Mucosa of gallbladder (tissue), 1 donor: ENCODE measurements at places on chromosomes 7 and 10. TPM values are rescaled to one million over a fixed set of nuclear protein-coding genes. Genes with fewer than 3 reads are reported as not detected.
A peak's percentile ranks its signal among the peaks of the same experiment; 100 is the strongest.

Gene FAM25A
- total RNA-seq, result not detected

Gene NACAD
- total RNA-seq, result 4.9 TPM

Gene ASZ1
- not detected for total RNA-seq

Gene FGL2
- total RNA-seq, result 42.3 TPM

Gene KCNMA1
- 101 TPM for total RNA-seq

Gene TSPAN12
- 65.8 TPM for total RNA-seq

Gene COL26A1
- 0.29 TPM for total RNA-seq

Gene PNLIPRP2
- 1.2 TPM for total RNA-seq

Gene PRKG1
- 28.3 TPM for total RNA-seq

Gene LLCFC1
- total RNA-seq, result not detected

GRCh38 chr10:48336978-48337599, 30.6 kb downstream of the MAPK8 start:
- no peak for DNase-seq

DNA sequence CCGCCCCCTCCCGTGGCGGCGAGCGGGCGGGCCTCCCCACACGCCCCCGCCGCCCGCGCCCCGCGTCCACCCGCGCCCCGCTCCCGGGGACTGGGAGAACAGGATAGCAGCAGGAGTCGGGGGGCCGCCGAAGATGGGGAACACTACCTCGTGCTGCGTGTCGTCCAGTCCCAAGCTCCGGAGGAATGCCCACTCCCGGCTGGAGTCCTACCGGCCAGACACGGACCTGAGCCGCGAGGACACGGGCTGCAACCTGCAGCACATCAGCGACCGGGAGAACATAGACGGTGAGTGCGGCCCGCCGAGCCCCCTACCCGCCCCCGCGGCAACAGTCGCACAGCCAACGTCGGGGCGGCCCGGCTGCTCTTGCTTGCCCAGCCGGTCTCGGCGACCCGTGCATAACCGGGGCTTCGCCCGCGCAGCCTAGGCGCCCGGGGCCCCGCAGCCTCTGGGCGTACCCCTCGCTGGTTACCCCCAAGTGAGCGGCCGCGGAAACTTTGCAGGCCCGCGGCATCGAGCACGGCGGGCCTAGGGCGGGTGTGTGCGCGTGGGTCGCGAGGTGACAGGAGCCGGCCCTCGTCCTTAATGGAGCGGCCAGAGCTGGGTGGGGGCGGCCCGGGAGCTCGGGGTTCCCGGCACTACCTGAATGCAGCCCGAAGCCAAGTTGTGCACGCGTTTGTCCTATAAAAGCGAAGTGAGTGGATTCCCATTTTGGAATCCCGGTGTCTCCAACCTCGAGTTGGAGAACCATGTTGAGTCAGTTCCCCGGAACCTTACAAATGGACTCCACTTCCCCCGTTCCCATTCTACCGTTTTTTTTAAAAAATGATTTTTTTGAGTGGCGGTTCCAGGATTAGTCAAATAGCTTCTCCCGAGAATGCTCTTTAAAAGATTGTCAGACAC, 863 bp downstream of the CCNY start:
- DNase-seq, result peak; percentile 13

GRCh38 chr7:131302876-131303707, 24.6 kb upstream of the MKLN1 start:
- DNase-seq, result peak; percentile 38

DNA sequence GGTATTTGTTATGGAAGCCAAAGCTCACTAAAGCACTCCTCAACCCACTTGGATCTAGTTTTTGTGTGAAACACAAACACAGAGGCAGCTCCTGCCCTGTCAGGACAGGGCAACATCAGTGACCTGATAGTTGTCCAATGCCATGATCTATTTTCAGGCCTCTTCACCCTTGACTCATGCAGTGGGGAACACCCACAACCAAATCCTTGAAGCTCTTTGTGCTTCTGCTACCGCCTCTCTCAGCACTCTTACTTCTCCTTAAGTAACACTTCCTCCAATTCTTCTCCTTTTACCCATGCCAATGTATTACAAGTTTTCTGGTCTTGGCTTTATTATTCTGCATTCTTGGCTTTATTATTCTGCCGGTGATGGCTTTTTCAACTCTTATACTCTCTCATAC, 425.3 kb downstream of the INHBA start:
- no peak for DNase-seq

DNA sequence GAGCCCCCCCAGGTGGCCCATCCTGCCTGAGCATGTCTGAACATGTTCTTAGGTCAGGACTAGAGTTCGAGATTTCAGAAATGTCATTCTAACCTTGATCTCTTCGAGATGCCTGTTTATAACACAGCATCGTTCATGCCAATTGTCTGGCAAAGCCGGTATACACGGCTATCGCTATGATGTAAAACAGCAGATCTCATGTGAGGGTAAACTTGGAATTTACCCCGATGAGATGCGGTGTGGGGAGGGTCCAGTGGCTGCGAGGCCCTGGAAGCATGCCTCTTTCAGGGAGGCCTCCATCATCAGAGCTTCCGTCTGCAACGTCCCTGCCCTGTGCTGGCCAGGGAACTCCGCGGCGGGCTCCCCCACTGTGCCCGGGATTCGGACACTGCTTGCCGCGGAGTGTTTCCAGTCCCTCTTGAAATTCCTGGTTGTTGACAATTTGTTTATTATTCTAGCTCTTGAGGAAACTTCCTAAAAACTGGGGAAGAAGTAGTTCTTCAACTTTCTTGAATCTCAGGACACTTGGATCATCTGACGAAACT, 168.6 kb upstream of the RHEB start:
- no peak for DNase-seq

DNA sequence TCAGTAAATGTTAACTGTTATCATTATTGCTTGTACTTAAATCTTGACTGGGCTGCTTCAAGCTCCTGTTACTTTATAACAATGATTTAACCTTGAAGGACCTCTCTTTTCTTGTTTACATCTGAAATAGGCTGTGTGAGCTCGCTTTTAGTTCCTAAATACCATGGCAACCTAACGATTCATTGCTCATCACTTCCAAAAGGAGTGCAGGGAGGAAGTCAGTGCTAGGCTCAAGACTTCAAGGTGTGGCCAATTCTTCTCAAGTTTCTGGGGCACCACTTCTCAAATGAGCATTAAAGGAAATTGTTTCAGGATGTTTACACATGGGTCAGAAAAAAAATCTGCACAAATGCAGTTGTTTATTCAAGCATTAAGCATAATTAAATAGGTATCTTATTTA, 284.2 kb downstream of the MTERF1 start:
- no peak for DNase-seq

GRCh38 chr7:101185258-101185839, 5.3 kb upstream of the NAT16 start:
- no peak for DNase-seq

GRCh38 chr7:108086546-108086945, 43.6 kb downstream of the LAMB4 start:
- DNase-seq, result no peak

DNA sequence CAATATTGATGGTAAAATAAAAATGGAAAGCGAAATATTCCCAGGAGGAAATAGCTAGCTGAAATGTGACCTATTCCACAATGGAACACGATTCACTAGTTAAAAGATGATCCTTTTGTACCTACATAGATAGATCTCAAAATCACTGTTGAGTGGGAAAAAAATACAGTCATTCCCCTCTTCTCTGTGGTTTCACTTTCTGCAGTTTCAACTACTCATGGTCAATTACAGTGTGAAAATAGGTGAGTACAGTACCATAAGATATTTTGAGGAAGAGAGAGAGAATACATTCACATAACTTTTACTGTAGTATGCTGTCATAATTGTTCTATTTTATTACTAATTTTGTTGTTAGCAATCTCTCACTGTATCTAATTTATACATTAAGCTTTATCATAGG, 56.0 kb upstream of the COL13A1 start:
- DNase-seq, result no peak

DNA sequence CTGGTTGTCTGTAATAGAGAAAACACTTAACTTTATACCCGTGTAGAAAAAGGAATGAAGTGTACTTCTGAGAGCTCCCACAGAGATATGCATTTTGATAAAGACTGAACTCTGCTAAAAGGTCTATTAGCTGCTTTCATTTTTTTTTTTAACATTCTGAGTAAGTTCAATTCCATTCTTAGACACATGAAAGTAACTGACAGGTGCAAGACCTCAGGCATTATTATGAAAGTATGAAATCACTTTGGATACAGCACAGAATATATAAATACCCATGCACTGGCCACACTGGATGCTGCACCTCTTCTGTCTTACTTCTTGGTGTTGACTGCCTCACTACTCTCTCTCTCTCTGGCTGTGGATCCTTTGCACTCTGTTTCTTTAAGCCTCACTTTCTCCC, 46.2 kb downstream of the VWDE start:
- DNase-seq, result no peak

DNA sequence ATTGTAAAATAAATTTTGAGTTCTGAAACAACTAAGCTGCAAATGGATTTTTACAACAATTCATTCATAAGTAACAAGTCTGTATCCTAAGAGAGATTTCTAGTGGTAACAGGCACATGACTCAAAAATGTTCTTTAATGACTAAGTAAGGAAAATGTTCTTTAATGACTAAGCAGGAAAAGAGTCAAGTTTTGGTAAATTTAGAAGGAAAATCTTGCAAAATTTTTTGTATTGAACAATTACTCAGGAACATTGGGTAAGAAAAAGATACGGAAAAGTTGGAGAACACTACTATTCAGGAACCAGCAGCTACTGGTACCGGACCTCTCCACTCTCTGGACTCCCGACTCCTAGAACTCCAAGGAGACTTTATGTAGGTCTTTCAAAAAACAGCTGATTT, 33.5 kb downstream of the HYCC1 start:
- DNase-seq, result no peak

DNA sequence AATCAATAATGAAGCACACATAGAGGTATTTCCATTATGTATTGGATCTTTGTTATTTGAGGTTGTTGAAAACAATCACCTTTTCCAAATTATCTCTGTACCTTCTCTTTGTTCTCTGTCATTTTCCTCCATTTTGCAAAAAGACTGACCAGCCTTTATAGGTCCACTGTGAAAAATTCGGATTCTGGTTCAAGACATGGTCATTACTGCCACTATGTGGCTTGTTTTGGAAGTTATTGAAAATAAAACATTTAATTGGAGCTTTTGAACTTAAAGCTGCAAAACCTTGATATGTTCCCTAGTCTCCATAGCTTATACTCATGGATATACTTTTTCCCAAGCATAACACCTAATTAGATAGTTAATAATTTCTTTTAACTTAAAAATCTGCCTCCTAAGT, 1094.4 kb downstream of the NRG3 start:
- DNase-seq, result no peak

- no peak for DNase-seq
Measured at GRCh38 chr10:78515038-78515872, 481.6 kb downstream of the RPS24 start.

GRCh38 chr10:84342584-84342983, 14.2 kb downstream of the CCSER2 start:
- no peak for DNase-seq

- DNase-seq, result no peak
Measured at GRCh38 chr10:30353851-30354250, 4.8 kb upstream of the MTPAP start.

GRCh38 chr7:147723536-147723935, 867.0 kb upstream of the C7orf33 start:
- DNase-seq, result no peak

DNA sequence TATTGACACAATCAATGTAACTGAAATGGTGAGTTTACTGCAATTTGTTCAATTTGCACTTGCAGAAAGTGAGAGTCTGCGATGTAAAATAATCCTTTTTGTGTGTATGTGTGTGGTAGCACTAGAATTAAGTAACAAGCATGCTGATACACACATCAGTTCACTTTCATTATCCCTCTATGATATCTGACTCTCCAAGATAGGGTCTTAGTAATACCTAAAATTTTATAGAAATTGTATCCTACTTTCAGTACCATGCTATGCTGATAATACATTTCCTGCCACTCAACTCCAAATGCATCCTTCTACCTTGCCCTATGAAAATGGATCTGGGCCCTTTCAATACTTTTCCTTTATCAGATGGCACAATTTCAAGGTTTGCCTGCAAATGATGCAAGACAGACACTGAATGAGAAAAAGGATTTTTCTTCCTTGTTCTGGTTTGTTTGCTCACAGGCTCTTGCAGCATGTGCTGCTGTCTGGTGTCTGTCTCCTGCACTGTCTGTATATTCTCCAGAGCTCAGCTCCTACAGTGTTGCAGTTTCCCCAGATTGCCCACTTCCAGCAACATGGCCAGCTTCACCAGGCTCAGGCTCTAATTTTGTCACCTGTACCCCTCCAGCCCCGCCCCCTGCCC, 297.9 kb upstream of the HGF start:
- DNase-seq, result no peak

- no peak for DNase-seq
Measured at GRCh38 chr7:962401-963081, 8.1 kb upstream of the ADAP1 start.

DNA sequence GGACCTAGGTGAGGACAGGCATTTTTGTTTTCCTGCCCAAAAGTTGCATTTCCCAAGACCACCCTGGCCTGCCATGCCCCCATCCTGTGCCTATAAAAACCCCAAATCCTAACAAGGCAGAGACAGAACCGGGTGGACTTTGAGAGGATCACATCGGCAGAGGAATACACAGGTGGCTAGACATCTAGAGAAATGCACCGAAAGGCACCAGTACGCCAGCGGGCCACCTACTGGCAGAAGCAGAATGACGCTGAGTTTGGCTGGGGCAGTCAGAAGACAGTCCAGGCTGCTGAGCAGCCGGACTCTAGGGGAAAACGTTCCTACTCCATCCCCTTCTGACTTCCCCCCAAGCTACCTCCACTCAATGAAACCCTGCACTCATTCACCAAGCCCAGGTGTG, 2.8 kb downstream of the AKR1C4 start:
- no peak for DNase-seq

- no peak for DNase-seq
Measured at GRCh38 chr7:100642534-100642907, 1.2 kb upstream of the TFR2 start.

DNA sequence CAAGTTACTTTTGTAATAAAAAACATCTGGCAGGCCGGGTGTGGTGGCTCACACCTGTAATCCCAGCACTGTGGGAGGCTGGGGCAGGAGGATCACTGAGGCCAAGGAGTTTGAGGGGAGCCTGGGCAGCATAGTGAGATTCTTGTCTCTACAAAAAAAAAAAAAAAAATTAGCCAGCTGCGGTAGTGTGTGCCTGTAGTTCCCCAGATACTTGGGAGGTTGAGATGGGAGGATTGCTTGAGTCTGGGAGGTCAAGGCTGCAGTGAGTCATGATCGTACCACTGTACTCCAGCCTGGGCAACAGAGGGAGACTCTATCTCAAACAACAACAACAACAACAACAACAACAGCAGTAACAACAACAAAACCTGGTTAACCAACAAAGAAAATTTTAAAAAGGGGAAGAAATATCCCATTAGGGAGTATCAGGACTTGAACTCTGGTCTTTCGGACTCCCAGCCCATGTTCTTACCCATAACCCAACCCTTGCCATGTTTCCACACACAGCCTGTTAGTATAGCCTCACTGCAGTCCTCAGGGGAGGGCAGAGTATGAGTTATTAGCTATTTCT, 17.2 kb downstream of the PALD1 start:
- no peak for DNase-seq

GRCh38 chr10:69446229-69446628, 5.0 kb upstream of the TSPAN15 start:
- DNase-seq, result no peak

- no peak for DNase-seq
Measured at GRCh38 chr7:158101821-158102450, 485.7 kb downstream of the PTPRN2 start.

- no peak for DNase-seq
Measured at GRCh38 chr7:120792861-120793130, 65.1 kb downstream of the TSPAN12 start.

- DNase-seq, result no peak
Measured at GRCh38 chr7:106045586-106045985, 66.5 kb downstream of the SYPL1 start.

GRCh38 chr7:82284936-82285519, 158.5 kb downstream of the CACNA2D1 start:
- DNase-seq, result no peak
